ENCODE measurements at places on chromosomes 13 and 19.

GRCh38 chr19:15422296-15423075 lies 3.7 kb upstream of the AKAP8L start:
- DNase-seq, result no peak

DNA sequence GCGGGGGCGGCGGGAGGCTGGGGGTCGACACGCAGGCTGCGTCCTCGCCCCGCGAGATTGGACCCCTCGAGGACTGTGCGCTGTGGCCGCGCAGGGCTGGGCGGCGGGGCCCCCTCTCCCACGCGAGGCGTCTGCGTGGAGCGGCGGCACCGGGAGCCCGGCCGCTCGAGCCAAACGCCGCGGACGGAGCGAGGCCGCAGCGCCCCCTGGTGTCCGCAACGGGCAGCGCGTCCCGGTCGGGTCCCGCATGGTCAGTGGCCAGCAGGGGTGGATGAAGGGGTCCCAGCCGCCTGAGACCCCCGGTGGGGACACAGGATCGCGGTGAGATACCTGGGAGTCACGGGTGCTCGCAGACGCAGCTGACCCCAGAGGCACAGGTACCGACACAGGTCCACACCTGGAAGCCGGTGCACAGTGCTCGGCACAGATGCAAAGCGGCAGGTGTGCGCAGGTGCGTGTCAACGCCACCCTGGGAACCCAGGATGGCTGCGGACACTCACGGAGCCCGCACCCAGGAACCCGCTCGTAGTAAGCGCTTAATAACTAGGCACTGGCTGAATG lies 2.1 kb upstream of the CIRBP start:
- DNase-seq, result peak; percentile 41

DNA sequence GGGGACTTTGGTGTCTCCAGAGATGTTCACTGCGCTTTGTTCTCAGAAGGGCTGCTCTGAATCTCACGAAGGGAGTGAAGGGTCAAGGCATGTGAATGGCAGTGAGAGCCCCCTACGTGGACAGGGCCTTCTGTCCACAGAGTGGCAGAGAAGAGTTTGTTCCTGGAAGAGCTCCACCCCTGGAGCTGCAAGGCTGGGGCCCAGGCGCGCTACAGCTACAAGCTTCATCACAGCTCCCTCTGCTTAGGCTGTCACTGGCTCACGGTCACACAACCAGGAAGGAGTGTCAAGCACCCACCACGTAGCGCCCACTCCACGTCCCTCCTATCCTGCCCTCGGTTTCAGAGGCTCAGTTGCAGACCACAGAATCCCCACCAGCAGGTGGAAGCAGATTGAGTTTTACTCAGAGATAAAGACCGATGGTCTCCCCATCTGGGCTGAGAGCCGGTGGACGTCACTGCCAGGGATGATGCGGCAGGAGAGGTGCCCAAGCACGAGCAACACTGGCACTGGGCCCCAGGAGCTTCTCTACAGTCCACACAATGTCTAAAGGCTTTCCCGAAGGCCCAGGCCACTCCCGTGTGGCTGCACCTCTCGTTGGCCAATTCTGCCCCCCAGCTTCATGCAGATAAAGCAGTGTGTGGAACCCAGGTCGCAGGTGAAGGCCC lies 23.0 kb upstream of the TFDP1 start:
- DNase-seq, result no peak

- no peak for DNase-seq
Observed at GRCh38 chr13:44230736-44231135, 142.9 kb upstream of the SERP2 start.

DNA sequence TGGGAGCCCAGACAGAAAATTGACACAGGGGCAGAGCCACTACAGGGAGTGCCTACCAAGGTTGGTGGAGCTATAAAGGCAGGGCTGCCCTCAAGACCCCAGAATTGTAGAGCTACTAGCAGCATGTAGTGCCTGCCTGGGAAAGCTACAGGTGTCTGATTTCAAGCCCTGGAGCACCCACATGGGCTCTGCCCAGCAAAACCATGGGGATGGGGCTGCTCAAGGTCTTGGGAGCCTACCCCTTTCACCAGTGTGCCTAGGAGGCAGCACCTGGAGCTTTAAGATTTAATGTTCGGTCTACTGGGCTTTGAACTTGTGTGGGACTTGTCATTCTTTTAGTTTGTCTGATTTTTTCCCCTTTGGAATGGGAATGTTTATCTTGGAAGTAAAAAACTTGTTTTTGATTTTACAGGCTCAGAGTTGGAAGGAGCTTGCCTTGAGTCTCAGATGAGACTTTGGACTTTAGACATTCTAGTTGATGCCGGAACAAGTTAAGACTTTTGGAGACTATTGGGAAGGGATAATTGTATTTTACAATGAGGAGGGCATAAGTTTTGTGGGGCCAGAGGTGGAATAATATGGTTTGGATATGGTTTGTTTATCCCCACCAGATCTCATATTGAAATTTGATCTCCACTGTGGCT lies 45.1 kb downstream of the ALOX5AP start:
- DNase-seq, result no peak

DNA sequence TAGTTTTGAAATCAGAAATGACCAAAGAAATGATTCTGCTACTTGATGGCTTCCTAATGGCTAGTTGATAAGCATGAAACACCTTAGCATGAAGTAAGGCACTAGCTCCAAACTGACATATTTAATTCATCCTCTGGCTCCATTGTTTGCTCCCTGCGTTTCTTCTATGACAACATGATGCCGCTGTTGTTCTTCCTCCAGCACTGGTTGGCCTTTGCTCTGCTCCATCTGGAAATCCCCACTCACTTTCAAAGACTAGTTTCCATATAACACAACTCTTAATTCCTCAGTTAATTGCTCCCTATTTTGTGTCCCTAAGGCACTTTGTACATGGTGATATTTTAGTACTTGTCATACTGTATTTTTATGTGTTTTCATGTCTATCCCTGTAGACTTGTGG lies 151.6 kb downstream of the GPC6 start:
- no peak for DNase-seq

- DNase-seq, result no peak
Observed at GRCh38 chr13:42699912-42700311, 81.5 kb upstream of the FAM216B start.

GRCh38 chr13:27005556-27005955 lies 166.1 kb downstream of the USP12 start:
- DNase-seq, result no peak

DNA sequence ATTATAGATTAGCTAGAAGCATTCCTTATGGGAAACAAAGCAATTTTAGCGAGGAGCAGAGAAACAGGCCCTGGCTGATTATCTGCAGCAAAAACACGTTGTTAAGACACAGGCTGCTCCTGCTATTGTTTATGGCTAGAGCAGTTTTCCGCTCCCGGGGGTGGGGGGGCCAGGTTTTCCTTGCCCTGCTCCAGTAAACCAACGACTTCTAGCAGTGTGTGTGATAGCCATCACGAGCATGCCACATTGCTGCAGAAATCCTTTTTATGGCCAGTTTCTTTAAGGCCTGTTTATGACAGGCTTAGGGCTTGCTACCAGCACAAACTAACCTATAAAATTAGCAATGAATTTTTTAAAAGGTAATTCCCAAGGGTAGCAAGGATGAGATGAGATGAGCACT lies 18.4 kb upstream of the IL17D start:
- no peak for DNase-seq

- no peak for DNase-seq
Observed at GRCh38 chr19:28292822-28293500, 920.0 kb downstream of the UQCRFS1 start.

- peak; percentile 18 for DNase-seq
Observed at GRCh38 chr19:15419413-15420025, 731 bp upstream of the AKAP8L start.

DNA sequence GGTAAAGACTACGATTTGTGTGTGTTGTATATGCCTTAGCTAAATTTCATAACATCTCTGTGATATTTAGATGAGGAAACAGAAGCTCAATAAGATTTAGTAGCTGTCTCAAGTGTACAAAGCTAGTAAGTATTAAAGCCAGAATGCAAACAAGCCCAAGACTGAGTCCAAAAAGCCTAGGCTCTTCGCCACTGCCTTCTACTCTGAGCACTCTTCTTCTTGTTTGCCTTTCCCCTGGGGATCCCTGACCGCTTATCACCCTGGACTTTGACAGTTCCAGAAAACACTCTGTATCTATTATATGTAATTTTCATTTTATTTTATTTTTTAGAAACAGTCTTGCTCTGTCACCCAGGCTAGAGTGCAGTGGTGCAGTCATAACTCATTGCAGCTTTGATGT lies 5.8 kb downstream of the TM9SF2 start:
- DNase-seq, result no peak

GRCh38 chr13:72931311-72931710 lies 127.5 kb upstream of the KLF5 start:
- DNase-seq, result no peak

DNA sequence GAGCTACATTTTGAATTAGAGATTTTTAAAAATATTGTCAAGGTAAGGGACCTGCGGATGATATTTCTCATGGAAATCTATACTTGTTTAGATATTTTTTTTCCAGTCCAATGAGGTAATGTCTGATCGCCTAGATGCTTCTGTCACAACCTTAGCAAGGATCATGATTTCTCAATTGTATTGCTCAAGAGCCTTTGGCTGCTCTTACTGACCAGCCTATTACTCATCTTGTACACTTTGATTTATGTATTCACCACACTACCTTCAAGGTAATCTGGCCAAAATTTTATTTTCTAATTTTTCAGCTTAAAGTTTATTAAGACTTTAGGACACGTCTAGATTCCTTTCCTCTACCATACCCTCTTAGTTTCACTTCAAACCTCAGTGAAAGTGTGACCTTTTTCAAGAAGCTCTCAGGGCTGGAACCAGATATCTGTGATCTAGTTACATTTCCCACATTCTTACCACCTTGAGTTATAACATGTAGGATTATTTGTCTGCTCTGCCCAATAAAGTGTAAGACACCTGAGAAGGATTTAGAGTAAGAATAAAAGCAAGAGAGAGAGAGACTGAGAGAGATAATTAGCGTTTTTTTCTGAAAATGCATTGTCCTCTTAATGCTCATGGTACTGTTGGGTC lies 197.1 kb downstream of the ITGBL1 start:
- no peak for DNase-seq

GRCh38 chr13:72686766-72687165 lies 40.7 kb downstream of the MZT1 start:
- no peak for DNase-seq

- DNase-seq, result no peak
Observed at GRCh38 chr19:40387155-40387554, 2.8 kb downstream of the HIPK4 start.

- no peak for DNase-seq
Observed at GRCh38 chr19:17370026-17370587, 7.0 kb downstream of the PLVAP start.

Measured in K562 (cell line).